ENCODE measurements at places on chromosomes 4 and X.

GRCh38 chrX:120726294-120726693, 96.4 kb upstream of the C1GALT1C1 start:
- no peak for DNase-seq

DNA sequence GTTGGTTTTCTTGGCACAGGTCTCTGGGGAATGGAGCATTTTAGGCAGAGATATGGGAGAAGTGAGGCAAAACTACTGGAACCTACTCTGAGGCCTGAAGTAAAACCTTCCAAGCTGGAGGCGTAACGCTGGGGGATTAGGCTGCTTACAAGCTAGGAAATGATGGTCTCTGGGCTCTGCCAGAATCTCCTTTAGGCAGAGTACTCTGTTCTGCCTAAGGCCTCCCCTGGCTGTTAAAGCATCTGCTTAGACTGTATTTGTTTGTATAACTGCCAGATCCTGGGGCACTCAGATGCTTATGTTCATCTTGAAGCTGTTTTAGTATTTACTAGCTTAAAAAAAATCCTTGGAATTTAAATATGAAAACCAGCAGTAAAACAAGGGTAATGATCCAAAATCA, 822.2 kb downstream of the RPA4 start:
- no peak for DNase-seq

DNA sequence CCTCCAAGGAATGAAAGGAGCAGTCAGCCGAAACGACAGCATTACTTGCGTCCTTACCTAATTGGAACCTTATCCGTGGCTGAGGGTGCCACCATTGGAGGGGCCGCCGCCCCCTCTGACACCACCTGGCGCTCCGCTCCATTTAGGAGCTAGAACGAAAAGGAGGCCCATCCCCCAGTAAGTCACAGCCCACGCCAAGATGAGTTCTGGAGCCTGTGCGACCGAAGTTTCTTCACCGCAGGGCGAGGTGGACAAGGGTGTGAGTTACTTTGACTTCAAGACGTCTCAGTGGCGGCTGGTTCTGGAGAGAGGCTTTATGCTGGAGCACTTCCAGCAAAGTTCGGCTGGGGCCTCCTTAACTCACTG, 729 bp upstream of the IRF2 start:
- DNase-seq, result no peak

GRCh38 chrX:118220509-118220908, 103.9 kb upstream of the KLHL13 start:
- no peak for DNase-seq
